Spleen (tissue), 13 donors: ENCODE measurements at places on chromosomes 11 and 22.

DNA sequence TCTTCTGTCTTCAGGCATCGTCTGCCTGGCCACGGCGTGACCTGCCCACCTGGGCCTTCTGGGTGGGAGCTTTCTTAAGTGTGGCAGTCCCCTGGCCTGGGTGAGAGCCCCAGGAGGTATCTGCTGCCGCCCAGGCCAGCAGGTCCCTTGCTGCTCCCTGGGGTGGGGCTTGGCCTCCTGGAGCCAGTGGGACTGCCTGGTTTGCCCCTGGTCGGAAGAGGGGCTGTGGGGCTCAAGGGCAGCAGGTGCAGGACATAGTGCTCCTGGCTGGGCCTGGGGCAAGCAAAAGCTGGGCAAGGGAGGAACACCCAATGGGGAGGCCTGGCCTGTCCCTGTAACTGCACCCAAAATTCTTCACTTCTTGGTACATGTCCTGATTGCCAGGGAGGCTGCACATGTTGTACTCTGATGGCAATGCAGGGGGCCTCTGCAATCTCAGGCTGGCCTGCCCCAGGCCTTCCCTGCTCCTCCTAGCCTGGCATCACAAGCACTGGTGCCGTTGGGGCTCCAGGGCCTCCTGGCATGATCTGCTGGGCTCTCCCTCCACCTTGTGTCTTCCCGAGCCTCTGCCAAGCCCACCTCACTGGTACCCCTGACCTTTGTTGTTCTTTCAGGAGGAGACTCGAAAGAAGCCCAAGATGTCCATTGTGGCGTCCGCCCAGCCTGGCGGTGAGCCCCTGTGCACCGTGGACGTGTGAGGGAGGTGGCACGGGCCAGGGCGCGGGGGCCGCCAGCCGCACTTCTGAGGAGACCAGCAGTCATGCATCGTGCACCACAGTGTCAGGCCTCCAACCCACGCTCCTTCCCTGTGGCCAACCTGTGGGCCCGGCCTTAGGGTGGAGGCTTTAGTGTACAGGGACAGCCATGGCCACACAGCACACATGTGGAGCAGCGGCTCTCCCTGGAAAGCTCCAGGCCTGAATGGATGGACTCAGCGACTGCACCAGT lies 6.2 kb upstream of the RANBP1 start:
- DNase-seq: peak; percentile 70

DNA sequence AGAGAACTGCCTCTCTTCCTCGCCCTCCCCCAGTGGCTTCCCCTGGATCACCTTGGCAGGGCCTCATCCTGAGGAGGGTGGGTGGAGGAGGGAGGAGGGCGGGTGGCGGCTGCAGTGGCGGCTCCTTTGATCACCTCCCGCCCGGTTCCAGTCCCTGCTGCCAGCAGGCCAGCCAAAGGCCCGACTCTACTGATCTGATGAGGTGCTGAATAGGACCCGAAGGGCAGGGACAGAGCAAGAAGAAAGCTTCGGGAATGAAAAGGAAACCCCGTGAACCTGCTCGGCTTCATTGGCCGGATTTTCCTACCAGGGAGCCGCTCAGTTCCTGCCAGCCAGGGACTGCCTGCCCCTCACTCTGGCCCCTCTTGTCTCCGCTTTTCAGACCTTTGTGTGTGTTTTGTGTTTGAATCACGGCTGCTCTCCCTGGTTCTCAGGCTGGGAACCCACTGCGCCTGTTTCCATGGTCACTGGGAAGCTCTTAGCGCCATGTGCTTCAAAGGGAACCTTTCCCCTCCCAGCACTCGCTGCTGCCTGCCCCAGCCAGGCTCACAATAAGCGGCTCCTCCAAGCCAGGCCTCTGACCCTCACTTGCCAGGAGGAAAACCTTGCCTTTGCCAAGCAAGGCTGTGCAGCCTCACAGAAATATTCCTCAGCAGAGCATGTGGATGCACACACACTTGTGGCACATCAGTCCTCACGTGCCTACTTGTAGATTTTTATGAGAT lies 56.8 kb downstream of the C22orf31 start:
- no peak for DNase-seq

DNA sequence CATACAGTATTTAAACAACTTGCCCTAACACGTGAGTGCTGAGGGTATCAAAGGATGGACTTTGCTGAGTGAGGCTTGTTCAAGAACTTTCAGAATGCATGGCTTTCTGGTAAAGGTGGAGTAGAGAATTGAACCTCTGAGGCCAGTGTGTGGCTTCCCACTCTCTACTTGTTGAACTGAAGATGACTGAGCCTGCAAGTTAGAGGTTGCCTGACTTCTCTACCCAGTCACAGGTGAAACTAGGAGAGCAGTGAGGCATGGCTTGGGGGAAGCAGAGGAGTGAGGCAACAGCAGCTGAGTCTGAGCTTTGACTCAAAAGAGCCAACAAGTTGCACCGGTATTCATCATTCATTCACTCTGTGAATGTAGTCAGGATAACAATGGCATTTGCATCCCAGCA lies 256.4 kb upstream of the SESN3 start:
- DNase-seq: no peak

GRCh38 chr11:117643606-117644300 lies 153.3 kb downstream of the DSCAML1 start:
- peak; percentile 24 for DNase-seq

- no peak for DNase-seq
Observed at GRCh38 chr11:32874132-32874531, 18.5 kb upstream of the QSER1 start.

DNA sequence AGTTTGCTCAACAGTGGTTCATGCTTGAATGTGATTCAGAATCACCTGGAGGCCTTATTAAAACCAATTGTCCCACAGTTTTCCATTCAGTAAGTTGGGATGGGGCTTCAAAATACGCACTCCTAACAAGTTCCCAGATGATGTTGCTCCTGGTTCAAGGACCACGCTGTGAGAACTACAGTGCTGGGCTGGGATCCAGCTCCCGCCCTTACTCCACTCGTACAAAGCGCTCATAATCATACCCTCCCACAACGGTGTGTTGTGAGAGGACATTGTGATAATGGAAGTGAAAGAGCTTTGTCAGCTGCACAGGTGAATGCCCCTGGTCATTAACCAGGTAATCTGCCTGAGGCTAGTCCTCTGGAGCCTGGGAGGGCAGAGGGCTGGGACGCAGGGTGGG lies 1.3 kb upstream of the CD82 start:
- DNase-seq: no peak

DNA sequence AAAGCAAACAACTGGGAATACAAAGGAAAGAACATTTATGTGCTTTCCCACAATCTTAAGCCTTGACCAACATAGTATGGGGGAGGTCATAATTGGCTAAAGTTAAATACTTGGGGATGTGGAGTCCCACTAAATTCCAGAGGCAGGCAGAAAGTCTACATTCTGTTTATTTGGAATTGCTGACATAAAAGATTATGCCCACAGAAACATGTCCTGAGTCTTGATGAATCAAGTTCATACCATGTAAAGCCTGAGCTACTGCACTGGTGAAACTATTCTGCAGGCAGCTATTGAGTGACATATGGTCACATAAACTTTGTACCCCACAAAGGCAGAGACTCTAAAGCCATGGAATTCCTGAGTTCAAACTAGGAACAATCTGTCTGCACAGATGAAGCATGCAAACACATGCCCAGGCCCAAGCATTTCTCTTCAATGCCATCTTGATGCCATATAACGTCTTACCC lies 69.9 kb upstream of the CHRM4 start:
- DNase-seq: no peak

GRCh38 chr11:78216021-78216420 lies 27.3 kb downstream of the USP35 start:
- DNase-seq: peak; percentile 47

DNA sequence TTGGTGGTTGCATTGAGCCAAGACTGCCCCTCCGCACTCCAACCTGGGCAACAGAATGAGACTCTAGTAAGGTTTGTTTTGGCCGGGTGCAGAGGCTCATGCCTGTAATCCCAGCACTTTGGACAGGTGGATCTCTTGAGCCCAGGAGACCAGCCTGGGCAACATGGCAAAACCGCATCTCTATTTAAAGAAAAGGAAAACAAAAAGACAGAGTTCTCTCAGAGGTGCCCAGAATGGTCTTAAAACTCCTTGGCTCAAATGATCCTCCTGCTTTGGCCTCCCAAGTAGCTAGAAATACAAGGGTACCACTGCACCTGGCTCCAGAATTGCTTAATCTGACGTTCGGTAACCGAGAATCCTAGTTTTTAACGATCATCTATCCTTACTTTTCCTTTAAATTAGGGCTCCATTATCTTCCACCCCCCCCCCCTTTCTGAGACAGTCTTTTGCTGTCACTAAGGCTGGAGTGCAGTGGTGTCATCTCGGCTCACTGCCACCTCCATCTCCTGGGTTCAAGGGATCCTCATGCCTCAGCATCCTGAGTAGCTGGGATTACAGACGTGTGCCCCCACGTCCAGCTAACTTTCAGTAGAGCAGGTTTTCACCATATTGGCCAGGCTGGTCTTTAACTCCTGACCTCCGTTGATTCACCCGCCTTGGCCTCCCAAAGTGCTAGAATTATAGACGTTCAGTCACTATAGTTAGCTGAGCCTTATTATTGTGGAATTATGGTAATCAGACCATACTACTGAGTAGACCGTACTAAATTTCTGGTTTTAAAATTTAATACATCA lies 1.7 kb downstream of the RPS25 start:
- peak; percentile 34 for DNase-seq

GRCh38 chr11:23729088-23729487 lies 767.8 kb upstream of the LUZP2 start:
- DNase-seq: no peak

DNA sequence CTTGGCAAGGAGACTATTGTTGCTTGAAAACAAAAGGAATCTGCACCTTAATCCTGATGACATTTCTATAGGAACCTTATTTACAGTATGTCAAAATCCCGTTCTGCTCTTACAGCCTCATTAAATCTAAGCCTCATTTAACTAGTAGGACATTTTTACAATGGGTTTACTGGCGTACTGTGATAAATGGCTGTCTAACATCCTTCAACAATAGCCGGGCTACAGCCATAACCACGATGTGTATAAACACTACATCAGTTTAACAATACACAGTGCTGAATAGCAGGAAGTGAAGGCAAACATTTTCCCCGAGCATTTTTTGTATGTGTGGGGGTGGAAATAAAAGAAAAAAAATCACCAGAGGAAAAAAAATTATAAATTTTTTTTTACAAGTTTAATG lies 131.2 kb downstream of the ARL14EP start:
- DNase-seq: no peak

- DNase-seq: no peak
Observed at GRCh38 chr11:113505046-113505445, 29.8 kb upstream of the DRD2 start.

GRCh38 chr22:47448231-47449223 lies 686.1 kb downstream of the TBC1D22A start:
- no peak for DNase-seq

- no peak for DNase-seq
Observed at GRCh38 chr11:15453211-15453765, 338.6 kb downstream of the INSC start.

GRCh38 chr11:67415501-67416304 lies at the start of gene CARNS1:
TSS of gene CARNS1 (plus strand) at chr11:67415678. CDS start at chr11:67416200, 522 bp downstream.
- DNase-seq: peak; percentile 85

- DNase-seq: no peak
Observed at GRCh38 chr11:45858751-45859398, 11.6 kb downstream of the CRY2 start.

GRCh38 chr22:35333220-35333619 lies 33.5 kb downstream of the TOM1 start:
- no peak for DNase-seq

GRCh38 chr11:130804306-130805076 lies 111.8 kb downstream of the SNX19 start:
- DNase-seq: no peak

DNA sequence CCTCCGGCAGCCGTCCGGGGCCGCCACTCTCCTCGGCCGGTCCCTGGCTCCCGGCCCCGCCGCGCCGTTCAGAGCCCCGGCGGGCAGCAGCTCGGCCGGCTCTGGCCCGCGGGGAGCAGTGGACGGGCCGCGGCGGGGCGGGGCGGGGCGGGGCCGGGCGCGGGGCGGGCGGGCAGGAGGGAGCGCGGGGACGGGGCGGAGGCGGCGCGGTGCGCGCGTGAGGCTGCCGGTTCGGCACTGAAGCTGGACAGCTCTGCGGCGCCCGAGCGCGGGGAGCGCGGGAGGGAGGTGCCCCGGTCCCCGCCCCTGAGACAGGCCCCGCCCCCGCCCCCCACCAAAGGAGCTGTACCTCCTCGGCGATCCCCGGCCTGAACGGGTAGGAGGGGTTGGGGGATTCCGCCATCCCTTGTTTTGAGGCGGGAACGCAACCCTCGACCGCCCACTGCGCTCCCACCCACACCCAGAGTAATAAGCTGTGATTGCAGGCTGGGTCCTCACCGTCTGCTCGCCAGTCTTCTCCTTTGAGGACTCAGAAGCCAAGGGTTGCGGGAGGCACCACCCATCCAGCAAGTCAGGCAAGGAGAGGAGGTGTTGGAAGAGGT lies at the start of gene DRD2:
TSS of gene DRD2 (minus strand) at position 239 of the 602 bp plus-strand sequence. CDS start 50,747 bp downstream, outside the sequence.
- no peak for DNase-seq

- DNase-seq: no peak
Observed at GRCh38 chr11:86388198-86388597, 13.5 kb downstream of the CCDC81 start.

- no peak for DNase-seq
Observed at GRCh38 chr11:113014262-113015097, 53.3 kb downstream of the NCAM1 start.

DNA sequence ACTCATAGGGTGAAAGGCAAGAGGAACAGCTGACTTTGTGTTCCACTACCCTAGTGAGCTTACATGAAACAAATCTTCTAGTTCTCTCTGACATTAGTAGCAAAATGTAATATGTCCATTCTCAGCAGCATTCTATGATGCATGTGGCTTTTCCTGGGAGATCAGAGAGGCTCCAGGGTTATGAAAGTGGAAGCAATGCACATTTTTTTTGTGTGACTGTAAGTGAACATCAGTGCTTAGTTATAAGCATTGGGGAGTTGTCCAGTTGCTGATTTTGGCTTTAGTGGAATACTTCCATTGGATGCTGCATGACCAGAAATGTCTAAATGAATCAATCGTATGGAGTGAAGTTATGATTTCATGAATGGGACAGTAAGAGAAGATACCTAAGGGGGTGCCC lies 255.9 kb downstream of the FAT3 start:
- DNase-seq: no peak

GRCh38 chr11:128421577-128422330 lies 165.6 kb downstream of the ETS1 start:
- DNase-seq: no peak

DNA sequence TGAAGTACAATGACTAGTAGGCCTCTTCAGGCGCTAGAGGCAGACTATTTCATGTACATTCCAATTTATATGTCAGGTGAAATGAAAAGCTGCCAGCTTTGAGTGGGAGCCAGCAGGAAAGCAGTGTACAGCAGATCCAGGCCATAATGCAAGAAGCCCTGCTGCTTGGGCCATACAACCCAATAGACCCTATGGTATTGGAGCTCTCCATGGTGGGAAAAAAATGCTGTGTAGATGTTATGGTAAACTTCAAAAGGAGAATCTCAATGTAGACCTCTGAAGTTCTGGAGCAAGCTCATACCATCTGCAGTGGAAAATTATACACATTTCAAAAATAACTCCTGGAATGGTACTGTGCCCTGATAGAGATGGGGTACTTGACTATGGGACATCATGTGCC lies 71.5 kb upstream of the CD82 start:
- no peak for DNase-seq
